ENCODE measurements at places on chromosomes 4 and X.

DNA sequence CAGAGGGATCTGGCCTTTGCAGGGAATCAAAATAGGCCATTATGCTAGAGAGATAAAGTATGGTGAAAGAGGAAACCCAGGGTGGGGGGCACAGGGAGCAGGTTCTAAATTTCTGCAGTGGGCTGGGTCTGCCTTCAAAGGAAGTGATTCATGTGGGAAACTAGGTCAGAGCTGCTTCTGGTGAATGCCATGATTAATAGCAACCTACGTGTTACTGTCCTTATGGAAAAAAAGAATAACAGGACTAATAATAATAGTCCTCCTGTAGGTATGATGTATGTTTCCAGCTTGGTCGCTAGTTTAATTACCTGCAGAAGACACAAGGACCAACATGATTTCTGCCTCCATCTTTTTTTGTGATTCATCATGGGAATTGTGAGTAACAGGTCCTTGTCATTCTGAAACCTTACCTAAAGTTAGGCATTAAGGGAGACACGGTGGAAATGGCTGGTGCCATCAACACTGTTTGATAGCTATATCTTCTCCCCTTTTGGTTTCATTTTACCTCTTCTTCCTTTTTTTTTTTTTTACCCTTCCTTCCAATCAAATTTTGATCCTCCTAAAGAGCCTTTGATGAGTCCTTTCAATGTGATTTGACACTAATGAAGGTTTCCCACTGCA, 180.4 kb downstream of the CPEB2 start:
- DNase-seq = no peak

GRCh38 chr4:187908079-187908561, 87.5 kb upstream of the ZFP42 start:
- peak; percentile 8 for DNase-seq

GRCh38 chr4:177242651-177243286, 66.9 kb upstream of the NEIL3 start:
- no peak for DNase-seq

GRCh38 chr4:136526517-136526916, 1005.8 kb downstream of the PCDH18 start:
- no peak for DNase-seq

DNA sequence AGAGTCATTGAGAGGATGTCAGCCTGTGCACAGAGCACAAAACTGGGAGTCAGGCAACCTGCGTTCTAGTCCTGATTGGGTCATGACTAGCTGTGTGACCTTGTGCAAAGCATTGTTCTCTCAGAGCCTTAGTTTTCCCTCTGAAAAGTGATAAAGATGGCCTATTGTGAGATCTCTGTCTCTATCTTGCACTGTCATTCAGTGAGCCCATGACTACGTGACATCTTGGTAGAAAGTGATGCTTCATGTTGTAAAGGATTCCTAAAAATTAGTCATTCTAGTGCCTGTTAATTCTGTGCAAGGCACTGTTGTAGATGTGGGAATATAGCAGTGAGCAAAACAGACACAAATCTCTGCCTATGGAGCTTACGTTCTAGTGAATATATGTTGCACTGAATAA, 2.5 kb downstream of the PGRMC1 start:
- DNase-seq = no peak

DNA sequence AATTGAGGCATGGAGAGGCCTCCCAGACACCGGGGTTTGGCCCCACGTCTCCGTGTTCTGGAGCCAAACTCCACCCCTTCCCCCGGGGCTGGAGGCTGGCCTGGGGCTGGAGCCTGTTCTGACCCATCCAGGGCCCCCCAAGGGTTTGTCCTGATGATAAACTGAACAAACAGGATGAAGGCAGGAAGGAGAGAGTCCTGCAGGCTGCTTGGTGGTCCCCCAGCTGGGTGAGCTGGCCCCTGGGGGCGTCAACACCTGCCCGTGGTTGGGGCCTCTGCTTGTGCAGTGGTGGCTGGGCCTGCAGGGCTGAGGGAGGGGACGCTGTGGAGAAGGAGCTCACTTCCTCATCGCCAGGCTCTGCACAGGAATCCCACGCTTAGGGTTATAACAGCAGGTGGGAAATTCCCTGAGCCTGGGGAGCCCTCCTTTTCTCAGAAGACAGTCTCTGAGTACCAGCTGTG, 2.3 kb downstream of the SH3TC1 start:
- no peak for DNase-seq

- DNase-seq = no peak
These were observed 210.9 kb downstream of the SLIT2 start for GRCh38 chr4:20462426-20463175.

DNA sequence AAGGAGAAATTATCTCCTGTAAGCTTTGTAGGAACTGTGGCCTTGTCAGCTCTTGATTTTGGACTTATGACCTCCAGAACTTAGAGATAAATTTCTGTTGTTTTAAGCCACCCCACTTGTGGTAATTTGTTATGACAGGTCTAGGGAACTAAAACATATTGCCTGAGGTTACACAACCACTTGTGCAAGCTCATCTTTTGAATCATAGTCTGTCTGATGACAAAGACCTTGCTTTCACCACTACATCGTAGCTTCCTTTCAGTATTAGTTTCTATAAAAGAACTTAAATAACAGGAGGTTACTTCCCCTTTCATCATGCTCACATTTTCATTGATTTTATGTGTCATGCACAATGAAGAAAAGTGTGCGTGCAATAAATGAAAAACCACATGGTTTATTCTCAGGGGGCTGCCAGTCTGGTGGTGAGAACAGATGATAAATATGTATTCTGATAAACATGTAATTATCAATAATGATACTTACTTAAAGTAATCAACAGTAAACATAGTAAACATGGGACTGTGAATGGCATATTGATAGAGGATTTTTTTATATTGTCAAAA, 690.0 kb upstream of the HS3ST1 start:
- DNase-seq = no peak

DNA sequence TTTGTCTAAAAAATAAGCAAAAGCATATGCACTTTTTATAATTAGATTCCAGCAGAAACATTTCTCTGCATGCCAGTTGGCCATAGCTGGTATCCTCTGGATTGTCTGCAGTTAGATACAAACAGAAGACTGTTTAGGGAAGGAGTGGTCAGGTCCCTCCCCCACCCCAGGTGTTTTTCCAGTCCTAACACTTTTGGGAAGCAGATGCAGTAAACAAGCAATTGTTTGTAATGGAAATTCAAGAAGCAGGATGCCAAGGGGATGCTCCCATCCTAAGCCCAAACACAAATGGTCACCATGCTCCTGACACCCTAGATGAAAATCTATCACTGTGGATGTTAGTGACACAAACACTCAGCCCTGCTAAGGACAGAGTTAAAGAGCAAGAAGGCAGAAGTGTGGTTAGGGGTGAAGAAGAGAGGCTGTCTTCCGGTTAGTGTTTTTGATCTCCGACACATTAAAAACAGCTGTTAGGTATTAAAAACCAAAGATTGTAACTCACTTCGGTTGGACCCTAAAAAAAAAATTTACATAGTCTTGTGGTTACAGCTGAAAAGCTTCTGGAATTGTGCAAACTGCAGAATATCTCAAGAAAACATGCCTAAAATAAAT, 7.9 kb downstream of the LEF1 start:
- no peak for DNase-seq

- DNase-seq = no peak
These were observed 42.1 kb downstream of the RHOH start for GRCh38 chr4:40238700-40239548.

DNA sequence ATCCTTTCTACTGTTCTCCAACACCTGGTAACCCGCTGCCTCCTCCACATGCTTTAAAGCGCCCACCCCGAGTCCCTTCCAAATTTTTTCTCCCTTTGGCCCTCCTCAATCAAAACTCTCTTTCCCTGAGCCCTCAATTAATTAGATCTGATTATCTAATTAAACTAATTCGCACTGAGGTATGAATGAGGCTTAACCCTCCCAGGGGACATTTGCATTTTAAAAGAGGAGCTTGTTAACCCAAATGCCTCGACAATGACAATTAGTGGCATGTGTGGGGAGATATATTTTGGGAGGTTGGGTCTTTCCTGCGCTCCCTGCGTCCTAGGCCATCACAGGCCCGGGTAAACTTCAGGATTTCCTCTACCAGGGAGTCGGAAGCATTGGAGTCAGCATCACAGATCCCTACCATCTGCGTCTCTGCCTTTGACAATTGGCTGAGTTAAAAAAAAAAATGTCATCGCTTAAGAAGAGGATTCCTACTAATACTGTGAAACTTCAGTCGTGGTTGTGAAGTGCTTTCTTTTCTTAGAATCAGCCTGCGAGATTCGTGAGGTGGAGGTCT, 50.6 kb downstream of the TENM3 start:
- DNase-seq = no peak

DNA sequence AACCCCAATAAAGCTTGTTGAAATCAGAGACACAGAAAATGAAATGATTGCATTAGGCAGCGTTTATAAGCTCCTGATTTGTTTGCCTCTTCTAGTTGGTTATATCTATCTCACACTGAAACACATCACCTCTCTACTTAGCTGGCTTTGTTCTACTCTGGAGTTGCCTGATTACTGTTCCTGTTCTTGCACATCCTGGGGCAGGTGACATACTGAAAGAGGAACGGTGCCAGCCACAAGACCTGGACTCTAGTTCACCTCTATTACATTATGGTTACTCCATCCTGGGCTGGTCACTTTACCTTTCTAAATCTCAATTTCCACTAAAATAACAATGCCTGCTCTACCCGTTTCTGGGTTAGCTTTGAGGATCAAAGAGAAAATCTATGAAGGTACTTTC, 47.9 kb downstream of the TRIM2 start:
- no peak for DNase-seq

DNA sequence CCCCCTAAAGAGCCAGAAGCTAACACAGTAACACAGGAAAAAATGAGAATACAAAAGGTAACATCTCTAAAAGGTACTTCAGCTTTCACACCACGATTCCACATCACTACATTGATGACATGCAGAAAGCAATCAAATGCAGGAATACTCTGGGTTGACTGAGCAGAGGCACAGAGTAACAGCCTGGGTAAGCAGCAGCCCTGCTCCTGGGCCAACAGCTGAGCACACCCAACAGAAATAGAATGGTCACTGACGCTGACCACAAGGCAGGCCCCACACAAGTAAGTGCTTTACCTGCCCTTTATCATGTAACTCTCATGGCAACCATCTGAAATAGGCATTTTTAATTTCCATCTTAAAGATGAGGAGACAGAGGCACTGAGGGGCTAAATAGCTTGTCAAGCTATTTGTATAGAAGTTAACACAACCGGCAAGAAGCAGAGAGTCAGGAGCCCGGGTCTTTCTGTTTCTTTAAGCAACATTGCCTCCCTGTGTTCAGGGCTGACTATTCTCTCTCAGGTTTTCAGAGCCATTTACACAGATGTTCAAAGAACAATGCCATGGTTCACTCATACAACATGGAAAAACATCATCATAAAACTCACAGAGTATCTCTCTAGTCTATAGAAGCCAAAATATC, 168.9 kb downstream of the ZNF674 start:
- peak; percentile 20 for DNase-seq

GRCh38 chrX:72395237-72395636, 89.5 kb upstream of the CITED1 start:
- DNase-seq = no peak

- DNase-seq = no peak
These were observed 16.7 kb upstream of the SOD3 start for GRCh38 chr4:24778464-24779225.

DNA sequence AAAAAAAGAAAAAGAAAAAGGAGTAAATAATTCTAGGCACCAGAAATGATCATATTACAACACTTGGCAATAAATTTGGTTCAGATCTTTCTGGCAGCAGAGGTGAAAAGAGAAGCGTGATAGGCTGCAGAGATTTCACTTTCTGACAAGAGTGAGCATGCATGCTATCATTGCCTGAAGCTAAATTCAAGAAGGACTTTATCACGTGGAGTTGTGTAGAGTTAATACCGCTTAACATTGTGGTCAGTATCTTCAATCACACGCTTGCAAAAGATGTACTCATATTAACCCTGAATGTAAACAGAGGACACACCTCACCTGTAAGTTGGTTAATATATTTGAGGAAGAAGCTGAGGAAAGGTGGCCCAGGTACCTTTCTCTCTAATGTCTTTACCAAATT, 31.4 kb upstream of the RBPJ start:
- DNase-seq = no peak

DNA sequence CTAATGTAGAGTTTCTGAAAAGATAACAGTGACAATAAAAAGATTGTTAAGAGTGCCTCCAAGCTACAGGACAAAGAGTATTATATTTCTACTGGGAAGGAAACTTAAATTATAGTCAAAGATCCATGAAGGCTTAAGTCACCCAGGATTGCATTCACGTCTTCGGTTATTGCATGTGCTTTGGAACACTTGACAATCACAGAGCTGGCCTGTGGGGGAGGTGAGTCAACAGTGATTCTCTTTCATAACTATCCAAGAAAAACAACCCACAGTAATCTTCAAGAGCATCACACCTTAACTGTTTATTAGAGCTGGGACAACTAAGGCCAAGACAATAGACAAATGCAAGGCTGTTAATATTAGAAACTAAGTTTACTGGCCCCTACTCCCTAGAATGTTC, 40.3 kb downstream of the PDGFC start:
- no peak for DNase-seq

DNA sequence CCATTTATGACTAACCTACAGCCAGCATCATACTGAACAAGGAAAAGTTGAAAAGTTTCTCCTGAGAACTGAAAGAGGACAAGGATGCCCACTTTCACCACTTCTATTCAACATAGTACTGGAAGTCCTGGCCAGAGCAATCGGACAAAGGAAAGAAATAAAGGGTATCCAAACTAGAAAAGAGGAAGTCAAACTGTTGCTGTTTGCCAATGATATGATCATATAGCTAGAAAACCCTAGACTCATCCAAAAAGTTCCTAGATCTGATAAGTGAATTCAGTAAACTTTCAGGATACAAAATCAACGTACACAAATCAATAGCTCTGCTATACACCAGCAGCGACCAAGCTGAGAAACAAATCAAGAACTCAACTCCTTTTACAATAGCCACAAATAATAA, 64.5 kb downstream of the CENPC start:
- no peak for DNase-seq

DNA sequence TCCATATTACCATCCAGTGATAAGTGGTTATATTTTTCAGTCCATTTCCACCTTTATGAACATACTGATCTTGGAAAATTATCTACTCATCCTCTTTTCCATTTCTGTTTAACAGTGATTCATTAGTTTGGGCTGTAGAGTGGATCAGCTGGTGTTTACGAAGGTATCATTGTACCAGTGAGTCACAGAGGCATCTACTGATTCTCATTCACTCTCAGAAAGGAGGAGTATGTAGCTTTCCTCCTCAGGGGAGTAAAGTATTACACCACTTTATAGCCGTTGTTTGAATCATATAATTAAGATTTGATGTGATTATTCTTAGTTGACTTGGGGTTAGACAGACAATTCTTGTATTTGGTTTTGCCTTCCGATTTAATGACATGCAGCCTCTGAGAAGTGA, 74.7 kb downstream of the GALNT7 start:
- no peak for DNase-seq

DNA sequence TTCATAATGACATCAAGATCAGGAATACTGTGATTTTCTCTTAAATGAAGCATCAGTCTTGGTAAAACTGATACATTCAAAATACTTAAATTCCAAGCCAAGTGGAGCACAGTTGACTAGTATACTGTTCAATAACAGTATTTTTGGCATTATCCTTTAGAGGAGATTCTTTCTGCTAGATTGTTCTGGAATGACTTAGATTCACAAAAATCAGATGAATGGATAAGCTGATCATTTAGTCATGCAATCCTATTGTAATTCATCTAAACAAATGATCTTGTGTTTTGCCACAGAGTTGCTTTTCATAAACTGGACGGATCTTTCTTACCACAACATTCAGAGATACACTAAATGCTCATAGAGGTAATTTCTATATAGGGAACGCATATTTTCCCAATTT, 232.0 kb downstream of the CXXC4 start:
- DNase-seq = no peak

GRCh38 chr4:153611679-153612078, 72.4 kb upstream of the TLR2 start:
- DNase-seq = no peak
